NCI-H526 treated with DMSO at 0.1 percent for 48 hours (cell line): ENCODE measurements at places on chromosomes 6 and 20.

GRCh38 chr20:23649830-23650417 lies 12.2 kb upstream of the CST3 start:
- DNase-seq, result no peak

- DNase-seq, result no peak
These were observed at the start of gene PPP1R16B for GRCh38 chr20:38805502-38805957. Gene PPP1R16B, plus strand, starts transcription at chr20:38805697. Its CDS starts 30,229 bp downstream, at chr20:38835926.

DNA sequence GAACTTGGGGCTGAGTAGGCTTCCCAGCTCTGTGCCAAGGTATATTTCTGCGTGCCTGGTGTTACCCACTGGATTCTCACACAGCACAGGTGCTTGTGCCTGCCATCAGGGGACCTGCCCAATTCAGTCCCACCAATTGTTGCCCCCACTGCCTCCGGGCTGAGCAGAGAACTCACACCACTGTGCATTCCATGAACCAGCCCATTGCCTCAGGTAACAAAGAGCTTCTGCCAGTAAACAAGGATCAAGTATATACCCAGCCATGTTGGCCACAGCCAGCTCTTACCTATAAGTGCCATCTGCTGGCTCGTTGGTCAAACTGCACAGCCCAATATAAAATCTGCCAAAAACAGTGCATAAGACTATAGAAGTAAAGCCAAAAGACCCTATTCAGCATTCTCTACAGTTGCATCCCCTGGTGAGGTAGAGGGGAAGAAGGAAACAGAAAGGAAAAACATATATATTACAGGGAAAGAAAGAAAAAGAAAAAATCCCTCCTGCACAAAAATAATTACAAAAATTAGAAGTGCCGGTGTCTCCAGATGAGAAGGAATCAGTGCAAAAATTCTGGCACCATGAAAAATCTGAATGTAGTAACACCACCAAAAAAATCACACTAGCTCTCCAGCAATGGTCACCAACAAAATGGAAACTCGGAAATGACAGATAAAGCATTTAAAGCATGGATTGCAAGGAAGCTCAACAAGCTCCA lies 241.4 kb downstream of the IBTK start:
- DNase-seq, result no peak

GRCh38 chr6:168067081-168067759 lies 11.8 kb downstream of the FRMD1 start:
- no peak for DNase-seq

DNA sequence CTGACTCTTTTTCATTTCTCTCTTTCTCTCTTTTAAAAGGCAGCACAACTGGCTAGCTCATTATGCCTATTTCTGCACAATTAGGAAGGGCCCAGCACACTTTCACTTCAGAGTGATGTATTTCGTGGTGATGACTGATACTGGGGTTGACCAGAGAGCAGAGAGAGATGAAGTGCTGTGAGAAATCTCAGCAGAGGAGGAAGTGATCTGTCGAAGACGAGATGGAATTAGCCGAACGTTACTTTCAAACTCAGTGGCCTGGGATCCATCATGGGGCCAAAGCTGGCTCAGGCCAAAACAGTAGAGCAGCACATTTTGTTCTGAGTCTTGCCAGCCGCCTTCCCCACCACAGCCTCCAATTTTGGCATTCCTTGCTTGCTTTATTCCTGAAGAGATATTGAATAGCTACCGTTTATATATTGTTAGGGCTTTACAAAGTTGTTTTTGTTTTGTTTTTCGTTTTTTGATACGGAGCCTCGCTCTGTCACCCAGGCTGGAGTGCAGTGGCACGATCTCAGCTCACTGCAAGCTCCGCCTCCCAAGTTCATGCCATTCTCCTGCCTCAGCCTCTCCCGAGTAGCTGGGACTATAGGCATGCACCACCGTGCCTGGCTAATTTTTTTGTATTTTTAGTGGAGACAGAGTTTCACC lies 213.2 kb upstream of the ECI2 start:
- DNase-seq, result no peak

- DNase-seq, result no peak
These were observed 166.6 kb upstream of the MARCKS start for GRCh38 chr6:113690281-113691259.
